ENCODE measurements at places on chromosomes 4 and X.

DNA sequence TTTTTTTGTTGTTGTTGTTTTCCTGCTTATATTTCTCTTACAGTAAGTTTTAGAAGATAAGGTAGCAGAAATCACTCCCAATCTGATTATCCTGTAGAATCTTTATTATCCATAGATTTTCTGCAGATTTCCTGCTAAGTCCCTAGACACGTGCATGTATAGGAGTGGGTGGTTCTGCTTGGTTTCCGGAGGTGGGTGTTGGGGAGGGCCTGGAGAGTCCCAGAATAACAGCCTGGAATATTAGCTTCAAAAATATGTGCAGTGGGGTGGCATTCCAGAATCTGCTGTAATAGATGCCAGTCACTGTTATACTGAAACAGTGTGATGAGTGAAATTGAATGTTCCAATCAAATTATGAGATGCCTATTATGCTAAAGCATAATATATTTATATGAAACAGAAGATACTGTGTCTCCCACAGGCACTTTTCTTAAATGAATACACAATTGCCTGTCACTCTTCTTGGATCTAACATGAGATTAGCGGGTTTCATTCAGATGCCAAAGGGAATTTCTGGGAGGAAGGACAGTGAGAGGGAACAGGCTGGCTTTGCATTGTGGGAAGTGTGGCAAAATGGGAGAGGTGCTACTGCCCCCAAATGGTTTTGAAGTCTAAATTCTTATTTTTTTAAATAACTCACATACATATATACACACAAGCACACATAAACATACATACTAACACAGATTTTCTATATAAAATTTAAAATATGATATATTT lies 37.6 kb downstream of the C4orf50 start:
- DNase-seq = no peak

DNA sequence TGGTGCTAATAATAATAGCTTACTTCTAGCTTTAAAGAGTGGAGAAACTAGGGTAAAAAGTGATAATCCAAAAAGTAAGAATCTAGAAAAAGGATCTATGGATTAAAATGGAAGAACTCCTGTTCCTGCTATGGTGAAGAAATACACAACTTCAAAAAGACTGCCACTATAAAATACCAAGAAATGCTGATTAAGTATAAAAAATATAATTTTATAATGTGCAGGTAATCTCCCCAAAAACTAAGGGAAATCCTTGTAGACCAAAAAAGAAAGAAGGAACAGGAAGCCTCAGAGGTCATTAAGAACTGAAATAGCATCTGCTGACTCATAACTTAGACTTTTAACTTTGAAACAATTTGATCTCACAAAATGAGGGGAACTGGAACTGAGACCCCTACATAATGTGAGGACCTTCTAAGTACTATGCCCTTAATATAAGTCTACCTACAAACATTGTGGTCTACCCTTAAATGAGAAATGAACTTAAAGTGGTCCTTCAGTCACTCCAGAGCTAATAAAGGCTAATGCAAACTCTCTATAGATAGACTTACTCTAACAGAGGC lies 50.6 kb upstream of the SRPX start:
- no peak for DNase-seq

DNA sequence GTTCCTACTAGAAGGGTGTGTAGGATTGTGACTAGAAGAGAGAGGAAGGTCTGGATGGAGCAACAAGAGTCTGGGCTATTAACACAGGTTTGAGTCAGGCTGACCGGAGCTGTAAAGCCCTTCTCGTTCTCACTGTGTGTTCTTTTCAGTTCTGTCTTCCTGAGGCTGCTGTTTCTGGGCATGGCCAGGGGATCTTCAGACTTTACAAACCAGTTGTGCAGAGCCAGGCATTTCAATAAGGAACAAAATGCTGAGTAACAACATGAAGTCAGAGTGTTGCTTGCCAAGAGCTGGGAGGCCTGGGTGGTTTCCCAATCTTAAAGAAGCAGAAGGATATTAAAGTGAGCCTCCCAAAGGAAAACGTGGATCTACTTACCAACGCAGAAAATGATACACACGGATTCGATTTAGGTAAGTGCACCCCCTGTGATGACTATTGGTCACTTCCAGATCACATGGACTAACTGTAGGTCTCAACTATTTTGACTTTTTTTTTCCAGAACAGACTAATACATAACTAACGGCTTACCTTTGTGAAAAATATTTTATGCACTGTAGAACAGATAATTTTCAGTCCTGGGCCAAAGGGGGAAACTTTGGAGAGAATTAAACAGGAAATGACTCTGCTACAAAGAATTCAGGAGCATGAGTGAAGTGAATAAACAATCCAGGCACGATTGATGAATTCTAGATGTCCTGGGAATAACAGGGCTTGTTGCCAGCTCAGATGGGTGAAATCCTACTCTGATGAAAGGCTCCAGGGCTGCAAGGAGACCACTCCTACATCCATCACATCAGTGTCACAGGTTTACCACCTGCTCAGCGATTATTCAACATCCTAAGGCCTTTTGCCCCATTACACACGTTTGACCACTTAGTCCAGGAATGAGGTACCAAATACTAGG lies 94.5 kb downstream of the ANXA3 start:
- DNase-seq = peak; percentile 72

GRCh38 chr4:74335341-74336021 lies 27.2 kb downstream of the EPGN start:
- DNase-seq = no peak

- DNase-seq = no peak
These were observed 35.8 kb downstream of the STOX2 start for GRCh38 chr4:183940864-183941263.

- DNase-seq = no peak
These were observed 95.8 kb downstream of the COL25A1 start for GRCh38 chr4:109206620-109207019.

GRCh38 chr4:1192493-1193205 lies 20.3 kb upstream of the SPON2 start:
- no peak for DNase-seq

DNA sequence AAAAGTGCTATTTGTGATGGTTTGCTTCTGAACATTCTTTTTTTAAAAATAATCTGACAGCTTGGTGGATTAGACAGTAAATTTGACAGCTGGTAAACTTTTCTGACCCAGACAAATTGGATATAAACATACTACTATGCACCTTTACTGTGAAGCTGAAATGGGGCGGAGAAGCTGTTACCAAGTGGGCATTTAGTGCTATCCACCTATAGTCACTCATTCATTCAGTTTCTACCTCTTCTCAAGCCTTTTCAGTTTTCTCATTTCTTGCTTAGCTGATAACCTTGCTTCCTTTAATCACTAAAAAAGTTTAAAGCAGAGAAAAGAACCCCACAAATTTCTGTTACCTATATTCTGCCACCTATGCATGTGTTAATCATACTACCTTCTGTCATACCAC lies 5.2 kb downstream of the RPS3A start:
- DNase-seq = no peak

DNA sequence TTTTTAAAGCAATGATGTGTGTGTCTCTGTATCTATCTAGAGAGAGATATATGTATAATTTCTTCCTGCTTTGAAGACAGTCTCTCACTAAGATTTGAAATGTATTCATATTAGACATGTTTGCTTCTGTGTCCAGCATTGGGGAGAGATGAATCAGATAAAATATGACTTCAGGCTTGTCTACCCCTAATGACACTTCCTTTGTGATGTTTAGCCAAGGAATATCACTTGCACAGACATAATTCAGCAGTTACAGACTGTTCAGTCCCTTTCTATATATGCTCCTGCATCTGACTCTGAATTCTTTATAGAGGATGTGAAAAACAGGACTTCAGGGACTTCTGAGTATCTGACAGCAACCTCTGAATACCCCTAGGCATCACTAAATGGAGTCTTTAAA lies 158.4 kb downstream of the DCLK2 start:
- DNase-seq = no peak

DNA sequence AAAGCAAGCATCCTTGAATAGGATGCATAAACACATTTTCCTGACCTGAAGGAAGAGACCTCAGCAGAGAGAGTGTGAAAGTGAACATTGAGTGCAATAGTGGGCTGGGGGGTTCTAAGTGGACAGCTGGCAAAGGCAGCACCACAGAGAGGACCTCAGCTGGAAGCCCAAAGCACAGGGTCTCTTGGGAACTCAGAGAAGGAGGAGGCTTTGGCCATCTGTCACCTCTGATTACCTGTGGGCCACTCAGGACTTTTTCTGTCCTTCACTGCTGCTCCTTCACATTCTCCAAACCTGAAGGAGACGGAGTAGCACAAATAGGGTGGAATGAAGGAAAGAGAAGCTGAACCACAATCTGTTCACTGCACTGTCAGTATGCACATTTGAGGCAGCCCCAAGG lies 37.9 kb upstream of the FAT4 start:
- no peak for DNase-seq

DNA sequence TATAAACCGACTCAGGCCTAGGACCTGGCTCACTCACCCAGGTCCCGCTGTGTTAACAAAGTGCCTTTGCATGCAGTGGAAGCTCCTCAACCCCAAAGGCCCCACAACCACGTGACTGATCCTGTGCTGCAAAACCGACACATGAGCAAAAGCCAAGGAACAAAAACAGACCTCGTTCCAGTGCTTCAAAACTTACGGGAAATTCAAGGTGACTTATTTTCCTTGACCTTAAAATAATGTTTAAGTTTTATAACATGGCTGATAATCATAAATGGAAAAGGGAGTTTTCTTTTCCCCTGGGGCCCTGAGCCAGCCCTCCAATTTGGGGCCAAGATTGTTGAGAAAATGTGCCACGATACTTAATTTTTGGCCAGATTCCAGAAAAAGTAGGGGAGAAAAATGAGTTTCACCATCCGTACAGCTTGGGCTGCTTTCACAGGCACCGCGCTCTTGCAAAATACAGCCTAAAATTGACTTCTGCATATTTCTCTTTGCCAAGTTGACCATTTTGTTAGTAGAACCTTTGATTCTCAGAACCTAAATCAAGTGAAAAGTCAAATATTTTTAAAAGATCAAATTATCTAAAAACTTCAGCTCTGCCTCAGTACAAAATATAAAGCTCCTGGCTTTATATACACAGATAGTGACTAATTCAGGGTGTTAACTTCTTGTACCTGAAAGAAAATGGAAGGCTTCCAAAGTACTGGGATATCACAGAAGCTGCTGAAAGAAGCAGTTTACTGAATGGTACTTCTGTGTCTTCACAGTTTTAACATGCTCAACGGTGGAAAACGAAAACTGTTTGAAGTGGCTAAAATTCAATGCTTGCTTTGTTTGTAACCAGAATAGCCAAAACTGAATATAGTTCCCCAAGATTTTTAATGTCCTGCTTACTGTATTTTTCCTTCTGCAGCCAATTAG lies 93.8 kb downstream of the APBB2 start:
- DNase-seq = no peak

GRCh38 chr4:173195109-173195508 lies 26.5 kb downstream of the GALNT7 start:
- DNase-seq = no peak

DNA sequence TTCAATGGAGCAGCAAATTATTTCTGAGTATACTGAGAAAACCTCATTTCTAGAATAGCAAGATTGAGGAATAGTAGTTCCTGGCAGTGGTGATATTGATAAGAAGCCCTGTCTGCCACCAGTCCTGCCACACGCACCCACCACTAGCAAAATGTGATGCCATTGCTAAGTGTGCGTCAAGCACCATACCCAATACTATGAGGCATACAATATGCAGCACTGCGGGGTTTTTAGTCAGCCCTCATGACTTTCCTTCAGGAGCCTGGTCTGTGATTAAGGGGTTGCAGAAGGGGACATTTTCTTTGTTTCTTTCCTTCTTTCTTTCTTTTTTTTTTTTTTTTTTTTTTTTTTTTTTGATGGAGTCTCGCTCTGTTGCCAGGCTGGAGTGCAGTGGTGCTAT lies 128.7 kb upstream of the USP38 start:
- DNase-seq = no peak

DNA sequence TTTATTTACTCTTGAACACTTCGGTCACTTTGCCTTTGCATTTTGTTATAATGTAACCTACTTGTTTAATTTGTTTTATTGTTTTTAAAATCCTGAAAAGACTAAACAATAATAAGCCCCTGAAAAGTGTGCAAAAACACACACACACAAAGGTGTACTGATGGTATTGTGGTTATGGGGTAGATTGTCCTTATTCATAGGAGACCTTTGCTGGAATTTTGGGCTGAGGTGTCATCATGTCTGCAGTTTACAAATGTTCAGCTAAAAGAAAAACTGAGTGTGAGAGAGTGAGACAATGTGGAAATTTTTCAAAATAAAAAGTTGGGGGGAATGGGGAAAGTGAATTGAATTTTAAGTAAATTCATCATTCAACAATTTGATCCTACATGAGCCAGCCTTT lies 174.9 kb downstream of the QDPR start:
- DNase-seq = no peak

GRCh38 chrX:132591719-132592275 lies 103.0 kb upstream of the MBNL3 start:
- no peak for DNase-seq

GRCh38 chrX:81316163-81316562 lies 114.3 kb downstream of the SH3BGRL start:
- DNase-seq = no peak

GRCh38 chrX:39679497-39680157 lies 418.1 kb downstream of the BCOR start:
- DNase-seq = no peak

- no peak for DNase-seq
These were observed 24.7 kb upstream of the CXCL8 start for GRCh38 chr4:73715659-73716058.

DNA sequence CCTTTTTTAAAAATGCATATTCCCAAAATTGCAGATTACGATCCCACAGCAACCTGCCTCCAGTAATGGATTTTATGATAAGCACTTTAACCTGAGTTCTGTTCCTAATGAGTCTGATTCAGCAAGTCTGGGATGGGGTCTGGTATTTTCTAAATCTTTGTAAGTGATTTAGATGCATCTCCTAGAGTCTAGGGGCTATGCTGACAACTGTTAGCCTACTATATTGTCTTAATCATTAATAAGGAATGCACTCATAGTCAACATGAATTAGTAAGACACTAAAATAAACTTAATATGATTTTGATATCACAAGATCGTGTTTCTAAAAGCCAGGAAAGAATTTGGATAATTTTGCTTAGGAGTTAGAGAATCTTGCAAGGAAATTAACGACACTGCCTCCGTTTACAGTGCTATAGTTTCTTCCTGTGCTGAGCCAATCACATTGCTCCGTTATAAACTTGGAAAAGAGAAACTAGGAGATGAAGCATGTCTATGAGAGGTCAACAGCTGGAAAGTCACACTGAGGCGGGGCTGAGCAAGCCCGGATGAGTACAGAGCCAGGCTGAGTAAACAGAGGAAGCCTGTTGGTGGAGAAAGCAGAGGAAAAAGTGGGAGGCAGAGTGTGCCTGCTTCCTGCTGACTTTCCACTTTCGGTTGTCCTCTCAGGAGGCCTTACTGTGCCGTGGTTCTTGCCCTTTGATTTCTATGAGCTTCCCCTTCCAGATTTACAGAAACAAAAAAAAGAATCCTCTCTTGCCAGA lies 5.4 kb downstream of the SCARB2 start:
- peak; percentile 68 for DNase-seq

GRCh38 chrX:13411496-13412207 lies 91.8 kb upstream of the ATXN3L start:
- DNase-seq = no peak

DNA sequence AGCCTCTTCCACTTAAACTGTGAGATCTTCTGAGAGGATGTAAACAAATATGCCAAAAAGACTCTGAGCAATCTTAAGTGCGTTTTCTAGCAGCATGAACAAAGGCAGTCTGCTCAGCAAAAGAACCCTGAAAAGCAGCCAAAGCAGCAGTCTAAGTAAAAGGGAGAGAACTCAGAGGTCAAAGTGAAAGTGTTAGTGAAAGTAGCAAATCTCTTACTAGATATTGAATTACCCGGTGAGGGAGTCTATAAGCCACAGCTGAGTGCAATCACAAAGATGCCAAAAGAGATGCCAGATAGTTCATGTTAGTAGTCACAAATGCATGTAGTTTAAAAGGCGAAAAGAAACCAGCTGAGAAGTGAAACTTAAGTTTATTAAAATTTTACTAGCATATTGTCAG lies 7.9 kb upstream of the GNRHR start:
- no peak for DNase-seq

Measured in epithelial cell of prostate (primary cell).